ENCODE measurements at places on chromosomes 1 and 21.

DNA sequence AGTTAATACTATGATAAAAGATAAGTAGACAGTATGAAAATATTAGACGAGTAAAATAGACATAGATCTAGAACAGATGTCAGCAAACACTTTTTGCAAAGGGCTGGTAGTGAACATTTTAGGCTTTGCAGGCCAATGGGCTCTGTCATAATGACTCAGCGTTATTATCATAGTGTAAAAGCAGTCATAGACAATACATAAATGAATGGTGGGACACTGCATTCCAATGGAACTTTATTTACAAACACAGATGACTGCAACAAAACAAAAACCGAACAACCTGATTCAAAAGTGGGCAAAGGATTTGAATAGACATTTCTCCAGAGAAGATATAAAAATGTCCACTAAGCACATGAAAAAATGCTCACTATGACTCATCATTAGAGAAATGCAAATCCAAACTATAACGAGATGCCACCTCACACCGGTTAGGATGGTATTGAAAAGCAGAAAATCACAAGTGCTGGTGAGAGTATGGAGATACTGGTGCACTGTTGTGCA, 7.3 kb downstream of the GSTM5 start:
- DNase-seq = no peak

DNA sequence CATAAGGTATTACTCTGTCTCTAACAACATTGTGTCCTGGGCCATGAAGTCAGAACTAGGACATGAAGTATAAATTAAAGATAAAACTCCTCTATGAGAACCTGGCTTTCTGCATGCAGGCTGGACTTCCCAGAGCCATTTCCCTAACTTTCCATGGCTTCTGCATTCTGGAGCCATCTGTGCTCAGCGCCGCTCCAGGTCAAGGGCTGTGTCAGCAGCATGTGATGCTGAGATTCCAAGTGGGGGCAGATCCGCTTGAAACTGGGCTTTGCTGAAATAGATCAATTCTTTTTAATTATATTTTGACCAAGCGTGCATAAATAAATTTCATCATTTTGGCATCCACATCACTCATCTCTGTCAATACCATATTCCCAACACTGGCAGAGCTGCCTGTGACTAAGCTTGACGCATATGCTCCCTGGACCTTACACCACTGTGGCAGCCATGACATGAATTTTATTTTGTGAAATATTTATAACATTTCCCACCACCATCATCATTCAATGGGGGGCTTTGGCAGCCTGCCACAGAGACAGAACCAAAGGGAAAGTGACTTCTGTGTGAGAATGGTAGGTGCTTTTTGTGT, 110.4 kb upstream of the KCNK1 start:
- DNase-seq = no peak

- DNase-seq = no peak
Observed at GRCh38 chr1:242240077-242240476, 241.2 kb upstream of the MAP1LC3C start.

GRCh38 chr1:232123775-232124659, 497.4 kb downstream of the DISC1 start:
- no peak for DNase-seq

GRCh38 chr1:63087966-63088365, 234.4 kb upstream of the FOXD3 start:
- no peak for DNase-seq

- no peak for DNase-seq
Observed at GRCh38 chr1:32895325-32896215, 5.6 kb downstream of the TMEM54 start.

DNA sequence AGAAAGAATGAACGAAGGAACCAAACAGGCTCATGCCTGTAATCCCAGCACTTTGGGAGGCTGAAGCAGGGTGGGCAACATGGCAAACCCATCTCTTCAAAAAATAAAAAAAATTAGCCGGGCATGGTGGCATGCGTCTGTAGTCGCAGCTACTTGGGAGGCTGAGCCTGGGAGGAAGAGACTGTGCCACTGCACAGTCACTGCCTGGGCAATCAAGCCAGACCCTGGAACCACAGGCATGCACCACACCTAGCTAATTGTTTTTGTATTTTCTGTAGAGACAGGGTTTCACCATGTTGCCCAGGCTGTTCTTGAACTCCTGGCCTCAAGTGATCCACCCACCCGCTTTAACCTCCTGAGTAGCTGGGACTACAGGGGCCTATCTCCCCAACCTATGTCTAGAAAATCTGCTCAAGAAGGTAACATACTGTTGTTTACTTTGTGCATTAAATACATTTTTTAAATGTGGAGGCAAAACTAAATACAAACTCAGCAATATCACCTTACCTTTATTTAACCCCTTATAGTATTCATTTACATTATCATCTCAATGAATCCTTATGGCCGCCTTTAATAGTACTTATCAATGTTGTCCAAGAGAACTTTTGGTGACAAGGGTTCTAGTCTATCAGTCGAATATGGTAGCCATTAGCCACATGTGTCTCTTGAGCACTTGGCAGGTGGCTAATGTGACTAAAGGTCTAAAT, 2.7 kb downstream of the KHDC4 start:
- DNase-seq = no peak

DNA sequence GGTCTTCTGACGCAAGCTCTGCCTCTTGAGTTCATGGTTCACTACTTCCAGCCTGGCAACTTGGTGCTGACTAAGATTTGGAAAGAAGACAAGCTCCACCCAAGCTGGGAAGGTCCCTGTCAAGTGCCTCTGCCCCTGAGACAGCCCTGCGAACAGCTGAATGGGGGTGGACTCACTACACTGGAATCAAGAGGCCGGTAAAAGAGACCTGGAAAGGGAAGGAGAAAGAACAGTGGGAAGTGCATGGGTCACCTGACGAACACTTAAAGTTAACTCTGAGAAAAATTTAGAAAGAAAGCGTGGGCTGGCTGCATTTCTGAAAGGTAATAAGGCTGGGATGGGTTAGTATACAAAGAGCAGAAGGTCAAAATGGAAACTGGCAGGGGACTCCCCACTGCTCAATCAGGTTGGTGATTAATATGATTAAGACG, 26.1 kb upstream of the ZNF496 start:
- no peak for DNase-seq

DNA sequence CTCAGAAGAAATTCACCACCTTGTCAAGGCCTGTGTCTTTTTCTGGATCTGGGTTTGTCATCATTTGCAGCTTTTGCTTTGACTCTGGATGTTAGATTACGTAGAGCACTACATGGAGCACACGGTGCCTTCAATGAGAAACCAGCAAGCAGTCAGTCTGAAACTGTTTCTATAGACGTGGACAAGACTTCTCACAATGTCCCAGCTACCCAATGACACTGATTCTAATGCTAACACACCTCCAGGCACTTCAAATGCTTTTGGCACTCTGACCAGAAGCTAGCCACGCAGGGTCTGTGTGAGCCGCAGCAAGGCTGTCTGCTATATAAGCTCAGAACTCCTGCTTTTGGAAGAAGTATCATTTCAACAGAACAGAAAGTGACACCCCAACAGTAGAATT, 38.2 kb downstream of the ITPKB start:
- no peak for DNase-seq

GRCh38 chr1:248288391-248288790, 10.6 kb upstream of the OR2T33 start:
- no peak for DNase-seq

GRCh38 chr1:36606641-36607262, 124.0 kb upstream of the CSF3R start:
- DNase-seq = no peak

DNA sequence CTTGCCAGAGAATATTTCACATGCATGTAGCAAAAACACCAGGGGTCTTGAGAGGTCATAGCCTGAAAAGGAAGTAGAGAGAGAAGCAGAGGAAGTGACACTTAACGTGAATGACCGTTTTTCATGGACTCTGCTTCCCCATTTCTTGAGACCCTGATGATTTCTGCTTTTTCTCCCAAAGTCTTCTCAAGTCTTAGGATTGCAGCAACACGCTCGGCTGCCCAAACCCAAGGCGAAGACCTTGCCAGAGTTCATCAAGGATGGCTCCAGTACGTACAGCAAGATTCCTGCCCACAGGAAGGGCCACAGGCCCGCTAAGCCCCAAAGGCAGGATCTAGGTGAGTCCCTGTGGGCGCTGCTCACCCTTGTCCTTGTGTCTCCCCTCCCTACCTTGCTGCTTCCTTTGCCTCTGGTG, 12.8 kb downstream of the THEMIS2 start:
- DNase-seq = no peak

DNA sequence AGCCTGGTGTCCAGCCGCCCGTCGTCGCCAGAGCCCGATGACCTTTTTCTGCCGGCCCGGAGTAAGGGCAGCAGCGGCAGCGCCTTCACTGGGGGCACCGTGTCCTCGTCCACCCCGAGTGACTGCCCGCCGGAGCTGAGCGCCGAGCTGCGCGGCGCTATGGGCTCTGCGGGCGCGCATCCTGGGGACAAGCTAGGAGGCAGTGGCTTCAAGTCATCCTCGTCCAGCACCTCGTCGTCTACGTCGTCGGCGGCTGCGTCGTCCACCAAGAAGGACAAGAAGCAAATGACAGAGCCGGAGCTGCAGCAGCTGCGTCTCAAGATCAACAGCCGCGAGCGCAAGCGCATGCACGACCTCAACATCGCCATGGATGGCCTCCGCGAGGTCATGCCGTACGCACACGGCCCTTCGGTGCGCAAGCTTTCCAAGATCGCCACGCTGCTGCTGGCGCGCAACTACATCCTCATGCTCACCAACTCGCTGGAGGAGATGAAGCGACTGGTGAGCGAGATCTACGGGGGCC, 1.2 kb downstream of the OLIG2 start:
- DNase-seq = no peak

DNA sequence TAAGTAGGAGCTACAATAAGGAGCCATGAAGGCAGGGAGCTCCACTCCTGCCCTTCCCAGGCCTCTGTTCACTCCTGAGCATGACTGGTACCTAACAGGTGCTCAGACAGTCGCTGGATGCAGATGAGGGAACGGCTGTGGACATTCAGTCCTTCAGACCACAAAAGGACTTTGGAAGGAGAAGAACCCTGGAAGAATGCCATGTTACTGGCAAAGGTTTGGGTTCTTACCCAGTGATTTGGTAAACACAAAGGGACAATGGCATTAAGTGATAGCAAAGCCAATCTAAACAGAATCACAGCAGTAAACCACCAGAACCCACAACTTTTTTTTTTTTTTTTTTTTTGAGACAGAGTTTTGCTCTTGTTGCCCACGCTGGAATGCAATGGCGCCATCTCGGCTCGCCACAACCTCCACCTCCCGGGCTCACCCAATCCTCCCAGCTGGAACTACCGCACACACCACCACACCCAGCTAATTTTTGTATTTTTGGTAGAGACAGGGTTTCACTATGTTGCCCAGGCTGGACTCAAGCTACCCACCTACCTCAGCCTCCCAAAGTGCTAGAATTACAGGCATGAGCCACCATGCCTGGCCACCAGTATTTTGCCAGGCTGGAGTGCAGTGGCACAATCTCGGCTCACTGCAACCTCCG, 7.5 kb upstream of the CBR3 start:
- no peak for DNase-seq

DNA sequence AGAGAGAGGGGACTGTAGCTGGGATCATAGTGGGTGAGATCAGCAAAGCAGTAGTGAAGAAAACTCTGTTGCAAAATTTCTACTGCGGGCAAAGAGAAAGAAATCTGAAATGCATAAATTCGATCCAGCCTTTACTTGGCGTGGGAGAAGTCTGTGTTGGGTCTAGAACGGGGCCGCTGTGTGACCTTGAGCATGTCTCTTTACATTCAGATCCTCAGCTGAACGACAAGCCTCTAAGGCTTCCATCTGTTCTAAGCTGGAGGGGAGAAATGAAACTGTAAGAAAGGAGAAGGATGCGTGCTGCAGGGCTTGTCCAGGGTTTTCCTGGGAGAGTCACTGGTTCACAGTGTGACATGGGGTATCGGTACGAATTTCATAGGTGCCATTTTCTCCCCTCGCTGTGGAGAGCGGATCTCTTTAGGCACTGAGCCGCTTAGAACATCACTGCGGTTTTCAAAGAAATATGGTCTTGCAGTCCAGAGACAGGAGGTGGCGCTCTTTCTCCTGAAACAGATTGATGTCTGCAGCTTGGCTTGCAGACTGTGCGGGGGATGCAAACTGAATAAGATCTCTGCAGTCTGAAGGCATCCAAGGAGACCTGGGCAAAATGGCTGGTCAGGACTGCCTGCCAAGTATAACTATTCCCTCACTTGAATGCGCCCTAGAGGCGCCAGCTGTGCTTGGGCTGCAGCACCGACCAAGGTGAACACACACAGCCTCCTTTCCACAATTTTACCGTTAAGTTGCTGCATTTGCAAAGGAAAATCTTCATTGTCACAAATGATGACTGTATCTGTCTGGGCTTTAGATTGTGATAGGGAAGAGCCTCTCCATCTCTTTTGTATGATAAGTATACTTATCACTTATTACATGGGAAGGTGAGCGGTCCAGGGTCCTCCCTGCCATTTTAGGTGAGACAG, 104.1 kb downstream of the XCL2 start:
- DNase-seq = peak; percentile 77

DNA sequence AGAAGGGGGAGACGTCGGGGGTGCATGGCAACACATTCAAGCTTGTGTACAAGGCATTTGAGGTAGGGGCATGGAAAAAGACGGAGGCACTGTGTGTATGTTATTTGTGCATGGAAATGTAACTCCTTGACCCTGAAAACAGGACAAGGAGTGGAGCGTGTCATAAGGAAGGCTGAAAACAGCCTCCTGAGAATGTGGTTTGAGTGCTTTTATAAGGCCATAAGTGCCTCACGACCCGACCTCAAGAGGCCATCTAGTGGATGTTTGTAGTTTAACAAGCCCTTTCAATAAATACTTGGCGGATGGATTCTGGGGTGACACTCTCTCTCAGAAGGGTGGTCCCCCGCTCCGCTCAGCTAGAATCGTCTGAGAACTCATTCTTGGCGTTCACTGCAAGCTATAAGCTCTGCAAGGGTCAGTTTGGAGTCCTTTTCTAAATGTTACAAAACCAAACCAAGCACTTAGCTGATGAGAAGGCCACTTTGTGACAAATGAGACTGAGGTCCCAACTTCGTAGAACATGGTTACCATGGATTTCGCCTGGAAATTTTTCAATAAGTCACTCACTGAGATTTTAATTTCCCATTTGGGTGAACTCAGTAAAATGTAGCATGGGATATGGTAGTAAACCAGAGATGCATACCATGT, 38.8 kb upstream of the CLCA4 start:
- DNase-seq = no peak

GRCh38 chr1:97869441-97869840, 51.4 kb downstream of the DPYD start:
- DNase-seq = no peak

GRCh38 chr1:185409345-185409744, 92.3 kb upstream of the IVNS1ABP start:
- no peak for DNase-seq

GRCh38 chr1:93988634-93989350, 79.6 kb upstream of the GCLM start:
- DNase-seq = no peak
